ENCODE measurements at places on chromosomes 3 and 15. TPM values are rescaled to one million over a fixed set of nuclear protein-coding genes. Genes with fewer than 3 reads are reported as not detected.

DNA sequence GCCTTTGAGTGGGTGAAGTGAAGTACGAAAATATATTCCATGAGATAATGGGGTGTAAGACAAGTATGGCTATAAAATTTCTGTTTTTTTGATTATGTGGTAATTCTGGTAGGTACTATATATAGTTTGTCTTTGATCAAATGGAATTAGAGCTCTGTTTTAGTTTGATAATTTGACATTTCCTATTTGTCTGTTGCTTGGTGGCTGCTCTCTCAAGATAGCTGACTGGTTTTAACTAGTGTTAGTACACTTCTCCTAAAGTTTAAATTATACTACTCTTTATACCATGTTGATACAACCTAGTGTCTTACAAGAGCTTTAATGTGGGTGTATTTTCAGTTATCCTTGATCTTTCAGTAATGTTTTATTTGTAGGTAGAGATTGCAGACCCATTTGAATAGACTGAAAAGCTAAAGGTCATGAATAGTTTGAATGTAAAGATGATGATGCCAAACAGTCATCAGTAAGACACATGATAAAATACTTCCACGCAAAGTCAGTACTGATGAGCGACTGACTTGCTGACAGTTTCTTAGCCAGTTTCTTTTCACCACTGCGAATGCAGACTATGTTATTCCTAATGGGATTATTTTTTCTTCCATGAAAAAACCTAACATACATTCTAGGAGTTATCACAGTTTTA is 15.2 kb downstream of the SACM1L start:
- DNase-seq = no peak

DNA sequence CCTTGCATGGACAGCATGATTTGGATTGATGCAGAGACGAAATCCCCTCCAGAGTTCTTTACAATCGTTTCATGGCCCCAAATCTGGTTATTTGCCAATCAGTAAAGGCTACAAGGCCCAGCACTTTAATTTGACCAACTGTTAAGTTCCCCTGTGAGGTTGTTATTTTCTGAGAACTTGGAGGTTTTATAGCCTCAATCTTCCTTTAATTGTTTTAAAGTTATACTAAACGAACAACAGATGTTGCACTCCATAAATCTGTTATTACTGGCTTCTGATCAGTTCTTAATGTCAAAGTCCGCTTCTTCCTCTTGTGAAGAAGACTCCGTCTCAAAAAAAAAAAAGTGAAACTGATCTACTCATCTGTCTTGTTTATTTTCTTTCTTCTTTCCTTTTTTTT is 30.8 kb downstream of the LARP6 start:
- peak; percentile 55 for DNase-seq

DNA sequence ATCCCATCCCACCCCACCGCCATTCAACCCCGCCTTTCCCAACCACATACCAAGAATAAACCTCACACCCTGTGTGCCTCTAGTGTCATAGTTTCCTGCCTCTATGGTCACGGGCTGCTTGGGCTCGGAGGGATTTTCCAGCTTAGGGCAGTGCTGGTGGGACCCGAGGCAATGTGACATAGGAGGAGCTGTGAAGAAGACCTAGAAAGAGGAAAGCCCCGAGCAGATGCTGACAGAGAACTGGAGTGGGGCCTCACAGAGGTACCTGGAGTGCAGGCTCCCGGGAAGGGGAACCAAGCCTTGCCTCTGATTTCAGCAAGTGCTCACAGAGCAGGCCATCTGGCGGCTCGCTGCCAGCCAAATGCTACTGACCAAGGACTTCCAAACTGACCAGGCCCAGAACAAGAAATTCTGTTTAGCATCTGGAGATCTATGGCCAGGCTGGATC is 27.5 kb downstream of the BHLHE40 start:
- DNase-seq = no peak

- no peak for DNase-seq
These were observed 893 bp downstream of the MGA start for GRCh38 chr15:41661078-41661517.

- DNase-seq = no peak
These were observed 23.2 kb downstream of the MRPS25 start for GRCh38 chr3:15041950-15042349.

- DNase-seq = no peak
These were observed 81.0 kb downstream of the FBXL2 start for GRCh38 chr3:33358172-33358781.

DNA sequence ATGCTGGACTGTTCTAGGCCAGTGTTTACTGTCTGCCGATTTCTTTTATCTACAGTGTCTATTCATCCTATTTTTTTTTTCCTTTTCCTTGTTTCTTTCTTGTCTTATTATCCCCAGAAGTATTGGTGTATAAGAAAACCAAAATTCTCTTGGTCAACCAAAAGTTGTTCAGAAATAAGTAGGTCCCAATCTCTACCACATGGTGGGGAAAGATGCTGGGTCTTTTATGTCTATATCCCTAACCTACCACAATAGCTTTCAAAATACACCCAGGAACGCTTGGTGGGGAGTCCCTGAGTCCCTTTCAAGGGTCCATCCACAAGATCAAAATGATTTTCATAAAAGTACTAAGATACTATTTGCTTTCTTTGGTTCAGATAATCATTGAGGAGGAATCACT is 225.6 kb downstream of the CLSTN2 start:
- DNase-seq = no peak

DNA sequence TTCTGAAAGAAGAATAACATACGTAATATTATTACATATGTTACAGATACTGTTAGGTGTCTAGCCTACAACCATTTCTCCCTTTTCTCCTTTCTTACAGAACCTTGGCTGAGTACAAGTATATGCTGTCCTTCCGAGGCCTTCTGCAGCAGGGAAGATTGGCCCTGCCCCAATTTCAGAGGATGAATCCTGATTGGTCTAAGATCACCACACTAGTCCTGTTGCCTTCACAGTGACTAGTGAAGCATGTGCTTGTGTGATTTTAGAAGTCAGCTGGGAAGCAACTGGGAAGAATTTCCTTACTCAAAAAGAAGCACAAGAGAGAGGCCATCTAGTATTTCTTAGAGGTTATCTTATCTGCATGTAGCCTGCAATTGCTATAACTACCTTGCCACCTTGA is 30.6 kb upstream of the MECOM start:
- DNase-seq = no peak

Gene NR1I2
- total RNA-seq = 0.10 TPM
